Epithelial cell of prostate (primary cell): ENCODE measurements at places on chromosomes 6 and 20.

GRCh38 chr20:47146686-47147085 lies 209.8 kb downstream of the ZMYND8 start:
- DNase-seq: no peak

DNA sequence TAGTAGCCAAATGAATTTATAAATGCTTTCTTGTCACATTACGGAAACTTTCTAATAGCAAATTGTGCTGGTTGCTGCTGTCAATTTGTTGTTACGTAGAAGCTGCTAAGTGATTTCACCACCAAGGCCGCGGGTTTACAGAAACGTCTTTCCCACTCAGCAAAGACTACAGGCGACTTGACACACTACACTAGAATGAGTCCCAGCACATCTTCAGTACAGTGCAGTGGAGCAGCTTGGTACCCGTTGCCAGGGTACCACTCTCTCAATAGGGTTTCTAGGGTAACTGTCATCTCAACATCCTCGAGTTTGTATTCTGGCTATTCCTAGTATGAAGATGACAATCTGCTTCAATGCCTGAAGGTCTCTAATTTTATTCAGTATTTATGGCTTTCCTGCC lies 22.7 kb upstream of the ZDHHC14 start:
- DNase-seq: no peak

GRCh38 chr20:55394592-55394991 lies 610.7 kb downstream of the CBLN4 start:
- peak; percentile 20 for DNase-seq

DNA sequence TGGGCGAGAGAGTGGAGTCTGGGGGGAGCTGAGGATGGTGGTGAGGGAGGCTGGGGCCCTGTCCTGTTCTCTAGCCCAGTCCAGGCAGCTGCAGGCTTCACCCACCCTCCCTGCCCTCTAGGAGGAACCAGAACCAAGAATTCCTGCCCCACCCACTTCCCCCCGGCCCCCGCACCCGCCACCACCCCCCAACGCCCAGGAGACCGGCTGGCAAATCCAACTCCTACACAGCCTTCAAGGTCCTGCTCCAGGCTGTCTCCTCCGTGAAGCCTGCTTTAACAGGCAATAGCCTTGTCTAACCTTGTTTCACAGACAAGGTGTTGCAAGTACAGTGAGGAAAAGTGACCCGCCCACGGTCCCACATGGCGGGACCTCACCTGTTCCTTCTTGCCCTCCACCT lies 2.4 kb downstream of the SPDEF start:
- DNase-seq: no peak

GRCh38 chr20:54549658-54550326 lies 74.4 kb downstream of the DOK5 start:
- DNase-seq: no peak

DNA sequence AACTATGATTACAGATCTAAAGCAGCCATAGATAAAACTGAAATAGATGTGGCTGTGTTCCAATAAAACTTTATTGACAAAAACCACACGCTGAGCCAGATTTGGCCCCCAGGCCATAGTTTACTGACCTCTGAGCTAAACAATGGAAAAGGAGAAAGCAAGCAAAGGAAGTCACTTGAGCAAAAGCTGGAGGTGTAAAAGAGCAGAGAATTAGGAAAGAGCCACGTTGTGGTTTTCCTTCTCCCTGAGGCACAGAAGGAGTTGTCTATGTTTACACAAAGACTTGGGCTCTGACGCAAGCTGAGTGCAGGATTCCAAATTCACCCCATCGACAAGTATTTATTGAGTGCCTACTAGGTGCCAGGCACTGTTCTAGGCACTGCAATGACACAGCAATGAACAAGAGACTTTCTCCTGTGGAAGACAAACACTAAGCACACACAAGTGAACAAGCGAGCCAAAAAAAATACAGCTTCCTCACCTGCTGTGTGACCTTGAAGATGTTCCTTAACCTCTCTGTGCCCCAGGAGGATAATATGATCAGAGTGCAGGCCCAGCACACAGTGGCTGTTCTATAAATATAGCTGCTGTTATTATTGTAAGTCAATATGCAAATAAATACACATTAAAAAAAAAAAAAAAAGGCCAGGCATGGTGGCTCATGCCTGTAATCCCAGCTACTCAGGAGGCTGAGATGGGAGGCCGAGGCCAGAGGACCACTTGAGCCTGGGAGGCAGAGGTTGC lies 75.4 kb upstream of the PTPN1 start:
- DNase-seq: peak; percentile 65

GRCh38 chr6:3715285-3715684 lies 36.2 kb downstream of the PXDC1 start:
- DNase-seq: peak; percentile 20

DNA sequence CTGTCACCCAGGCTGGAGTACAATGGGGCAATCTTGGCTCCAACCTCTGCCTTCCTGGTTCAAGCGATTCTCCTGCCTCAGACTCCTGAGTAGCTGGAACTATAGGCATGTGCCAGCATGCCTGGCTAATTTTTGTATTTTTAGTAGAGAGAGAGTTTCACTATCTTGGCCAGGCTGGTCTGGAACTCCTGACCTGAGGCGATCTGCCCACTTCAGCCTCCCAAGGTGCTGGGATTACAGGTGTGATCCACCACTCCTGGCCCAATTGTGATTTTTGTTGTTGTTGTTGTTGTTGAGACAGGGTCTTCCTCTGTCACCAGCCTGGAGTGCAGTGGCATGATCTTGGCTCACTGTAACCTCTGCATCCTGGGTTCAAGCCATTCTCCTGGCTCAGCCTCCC lies 69.3 kb downstream of the CBFA2T2 start:
- no peak for DNase-seq

- DNase-seq: no peak
Observed at GRCh38 chr6:43828711-43829110, 58.7 kb downstream of the VEGFA start.

- DNase-seq: no peak
Observed at GRCh38 chr20:44990425-44990824, 24.1 kb downstream of the STK4 start.

DNA sequence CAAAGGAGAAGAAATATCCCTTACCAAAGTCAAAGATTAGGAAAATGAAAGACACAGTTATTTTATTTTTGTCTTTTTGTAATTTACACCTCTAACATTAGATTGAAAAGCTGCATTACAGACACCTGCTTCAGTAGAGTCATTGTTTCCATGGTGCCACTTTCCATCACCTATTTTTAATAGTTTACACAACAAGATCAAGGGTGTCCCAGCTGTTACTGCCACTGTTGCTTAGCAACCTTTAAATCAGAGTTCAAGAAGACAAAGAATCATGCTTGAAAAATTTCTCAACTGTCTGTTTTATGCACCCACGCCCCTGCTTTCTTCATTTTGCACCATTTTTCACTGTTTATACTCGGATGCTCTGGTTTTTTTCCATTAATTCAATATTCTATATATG lies 668.2 kb upstream of the GJE1 start:
- DNase-seq: no peak

DNA sequence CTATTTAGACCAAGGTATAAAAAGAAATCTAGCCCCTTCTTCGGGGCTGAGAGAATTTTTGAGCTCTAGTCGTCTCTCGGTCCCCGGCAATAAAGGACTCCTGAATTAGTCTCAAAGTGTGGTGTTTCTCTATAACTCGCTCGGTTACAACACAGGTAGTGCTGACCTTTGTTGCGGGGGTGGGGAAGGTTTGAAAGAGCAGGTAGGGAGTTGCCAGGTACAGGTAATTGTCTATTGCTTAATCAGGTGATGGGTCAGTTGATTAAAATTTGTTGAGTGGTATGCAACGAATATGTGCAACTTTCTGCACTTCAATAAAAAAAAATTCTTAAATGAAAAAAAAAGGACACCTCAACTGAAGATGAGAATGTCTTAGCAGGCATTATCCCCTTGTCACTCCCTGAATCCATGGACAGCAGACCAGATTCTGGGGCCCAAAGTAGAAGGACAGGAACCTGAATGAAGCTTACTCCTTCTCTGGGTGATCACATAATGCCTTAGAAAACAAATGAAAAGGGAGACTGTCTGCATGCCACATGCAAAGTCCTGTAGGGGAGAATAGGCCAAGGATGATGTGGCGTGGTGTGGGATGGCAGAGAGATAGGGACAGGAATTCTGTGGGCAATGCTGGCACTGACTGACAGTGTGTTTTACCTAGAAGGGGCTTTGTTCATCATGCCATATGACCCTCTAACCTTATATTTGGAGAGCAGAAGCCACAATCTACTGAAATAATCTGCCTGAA lies 157.6 kb upstream of the OLIG3 start:
- no peak for DNase-seq

DNA sequence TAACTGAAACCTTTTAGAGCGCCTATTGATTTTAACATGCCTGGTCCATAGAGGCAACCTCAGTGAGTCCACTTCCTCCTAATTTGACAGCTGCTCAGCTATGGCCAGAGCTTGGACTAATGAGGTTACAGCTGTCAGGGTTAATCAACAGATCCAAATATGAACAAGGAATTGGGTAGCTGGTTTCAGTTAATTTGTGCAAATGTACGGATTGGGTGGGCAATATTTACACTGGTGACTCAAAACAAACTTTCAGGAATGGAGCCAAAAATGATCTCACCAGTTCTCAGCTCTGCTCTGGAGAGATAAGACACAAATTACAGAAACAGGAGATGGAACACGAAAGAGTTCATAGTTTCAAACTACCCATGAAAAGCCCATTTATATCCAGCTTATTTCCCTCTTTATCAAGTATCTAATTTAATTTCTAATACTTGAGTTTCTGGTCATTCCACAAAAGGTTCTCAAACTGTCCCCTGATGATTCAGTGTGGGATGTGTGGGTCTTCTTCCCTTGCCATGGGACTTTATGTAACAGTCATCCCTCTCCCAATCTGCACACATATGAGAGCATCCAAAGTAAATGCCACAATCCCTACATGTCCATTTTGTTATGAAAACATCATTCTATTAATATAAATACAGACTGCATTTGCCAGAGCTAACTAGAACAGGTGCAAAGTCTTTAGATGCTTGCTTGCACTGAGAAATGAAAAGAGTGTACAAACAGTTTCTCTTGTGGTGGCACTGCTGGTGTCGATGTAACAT lies 149.9 kb downstream of the RPS12 start:
- DNase-seq: no peak

DNA sequence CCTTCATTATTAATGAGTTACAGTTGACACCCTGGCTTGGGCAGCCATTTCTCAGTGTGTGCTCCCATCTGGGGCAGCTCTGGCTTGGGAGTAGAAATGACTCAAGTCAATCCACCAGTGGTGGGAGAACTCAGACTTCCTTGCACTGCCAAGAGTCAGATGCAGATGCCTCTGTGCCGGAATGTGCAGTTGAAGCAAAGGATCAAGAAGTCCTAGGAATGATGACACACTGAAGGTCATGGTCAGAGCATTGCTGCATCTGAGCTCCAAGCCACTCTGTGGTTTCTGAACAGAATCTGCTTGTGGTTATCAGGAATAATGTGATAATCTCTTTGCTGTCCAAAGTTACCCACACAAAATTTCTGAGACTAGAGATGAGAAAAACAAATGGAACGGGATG lies 19.5 kb upstream of the PAX1 start:
- no peak for DNase-seq

GRCh38 chr6:99254616-99255550 lies 94.6 kb downstream of the FAXC start:
- DNase-seq: no peak

DNA sequence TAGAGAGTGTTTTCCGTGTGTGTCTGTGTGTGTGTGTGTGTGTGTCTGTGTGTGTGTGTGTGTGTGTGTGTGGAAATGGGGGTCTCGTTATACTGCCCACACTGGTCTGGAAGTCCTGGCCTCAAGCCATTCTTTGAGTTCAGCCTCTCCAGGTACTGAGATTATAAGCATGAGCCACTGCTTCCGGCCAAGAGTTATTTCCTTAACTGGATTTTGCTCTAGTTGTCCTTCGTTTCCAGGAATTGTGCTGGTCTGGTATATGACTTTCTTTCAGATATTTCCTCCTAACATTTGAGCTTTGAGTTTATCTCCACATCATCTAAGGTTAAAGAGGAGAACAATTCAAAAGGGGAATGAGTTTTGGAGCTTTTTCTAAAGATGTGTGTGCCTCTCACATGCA lies 124.8 kb downstream of the SH3BGRL2 start:
- DNase-seq: no peak

GRCh38 chr6:23394681-23395080 lies 731.3 kb upstream of the NRSN1 start:
- DNase-seq: no peak

- no peak for DNase-seq
Observed at GRCh38 chr20:45014671-45015415, 48.5 kb downstream of the STK4 start.

DNA sequence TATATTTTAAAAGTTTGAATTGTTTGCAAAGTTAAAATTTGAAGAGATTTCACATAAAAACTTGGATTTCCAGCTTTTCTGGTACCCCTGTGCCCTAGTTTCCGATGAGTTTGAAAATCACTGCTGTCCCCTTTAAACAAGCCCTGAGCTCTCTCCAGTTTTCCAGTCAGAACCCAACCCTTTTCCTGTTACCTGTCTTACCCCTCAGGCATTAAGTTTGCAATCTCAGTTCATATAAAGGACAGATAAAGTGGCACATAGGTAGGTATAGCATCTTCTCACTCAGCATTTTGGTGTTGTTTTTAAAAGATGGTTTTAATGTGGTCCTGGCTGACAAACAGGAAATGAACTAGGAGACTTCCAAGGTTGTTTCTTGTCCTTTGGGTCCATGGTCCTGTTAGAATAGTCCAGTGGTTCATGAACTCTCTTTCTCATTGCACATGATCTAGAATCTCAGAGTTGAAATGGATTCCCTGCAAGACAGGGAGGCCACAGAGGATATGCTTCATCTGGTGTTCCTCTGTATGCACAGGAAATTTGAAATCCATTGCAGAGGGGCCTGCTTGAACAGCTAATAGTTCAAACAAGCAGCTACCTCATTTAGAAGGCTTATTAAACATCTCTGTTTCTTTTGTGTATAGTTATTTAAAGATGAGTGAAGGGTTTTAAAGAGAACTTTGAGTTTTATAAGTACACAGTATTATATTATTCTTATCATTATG lies 82.7 kb downstream of the JAG1 start:
- no peak for DNase-seq

- DNase-seq: no peak
Observed at GRCh38 chr20:51738877-51739447, 29.2 kb downstream of the ATP9A start.

- DNase-seq: no peak
Observed at GRCh38 chr6:73728548-73729205, 32.7 kb downstream of the CD109 start.

DNA sequence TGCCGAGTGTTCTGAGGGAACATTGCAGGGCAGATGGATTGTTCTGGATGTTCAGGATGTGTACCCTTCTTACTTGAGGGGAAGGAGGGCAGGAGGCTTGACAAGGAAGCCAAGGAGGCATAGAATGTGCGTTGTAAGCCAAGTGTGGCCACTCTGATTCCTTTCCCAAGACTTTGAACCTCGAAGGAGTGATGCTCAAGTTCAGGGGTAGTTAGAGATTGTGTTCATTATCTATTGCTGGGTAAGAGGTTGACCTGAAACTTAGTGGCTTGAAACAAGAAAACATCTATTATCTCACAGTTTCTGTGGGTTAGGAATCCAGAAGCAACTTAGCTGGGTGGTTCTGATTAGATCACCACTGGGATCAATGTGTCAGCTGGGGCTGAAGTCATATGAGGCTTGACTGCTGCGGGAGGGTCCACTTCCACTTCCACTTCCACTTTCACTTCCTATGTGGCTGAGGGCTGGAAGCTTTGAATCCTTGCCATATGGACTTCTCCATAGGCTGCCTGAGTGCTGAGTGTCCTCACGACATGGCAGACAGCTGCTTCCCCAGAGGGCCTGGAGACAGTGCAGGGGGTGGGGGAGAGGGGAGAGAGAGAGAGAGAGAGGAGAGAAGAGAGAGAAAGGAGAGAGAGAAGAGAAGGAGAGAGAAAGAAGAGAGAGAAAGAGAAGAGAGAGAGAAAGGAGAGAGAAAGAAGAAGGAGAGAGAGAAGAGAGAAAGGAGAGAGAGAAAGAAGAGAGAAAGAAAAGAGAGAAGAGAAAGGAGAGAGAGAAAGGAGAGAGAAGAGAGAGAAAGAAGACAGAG lies 6.9 kb upstream of the CD40 start:
- no peak for DNase-seq
